ENCODE measurements at places on chromosomes 13 and 19. TPM values are rescaled to one million over a fixed set of nuclear protein-coding genes. Genes with fewer than 3 reads are reported as not detected.

The ZNF835 gene
- total RNA-seq: not detected

The NLRP4 gene
- 0.52 TPM for total RNA-seq

The MATK gene
- not detected for total RNA-seq

The ZIM2 gene
- total RNA-seq: not detected

The BCL3 gene
- 37.9 TPM for total RNA-seq

The INSL3 gene
- 0.96 TPM for total RNA-seq

The CYP2A6 gene
- total RNA-seq: 0.57 TPM

The ZNF99 gene
- total RNA-seq: not detected

The CCL25 gene
- total RNA-seq: not detected

The ZIC5 gene
- total RNA-seq: 10.3 TPM

The SLC1A6 gene
- total RNA-seq: not detected

The KLHL1 gene
- not detected for total RNA-seq

The NTN5 gene
- 3.1 TPM for total RNA-seq

The GPR12 gene
- total RNA-seq: not detected

The ZNF30 gene
- total RNA-seq: 4.1 TPM

The TSKS gene
- 0.76 TPM for total RNA-seq

The BRME1 gene
- 1.7 TPM for total RNA-seq

The MEIOSIN gene
- 2.1 TPM for total RNA-seq

The PLPP2 gene
- 128 TPM for total RNA-seq

The SPRY2 gene
- 7.2 TPM for total RNA-seq

The APOC4 gene
- not detected for total RNA-seq

The CYP4F8 gene
- total RNA-seq: not detected

The PEX11G gene
- 6.4 TPM for total RNA-seq

The CGB5 gene
- total RNA-seq: not detected

The ANGPTL4 gene
- 54.8 TPM for total RNA-seq

The KLK3 gene
- not detected for total RNA-seq

The SLAIN1 gene
- total RNA-seq: 0.34 TPM

The DZIP1 gene
- total RNA-seq: 0.17 TPM

The KCNRG gene
- total RNA-seq: 2.5 TPM

The DLEU7 gene
- not detected for total RNA-seq

The ZNF575 gene
- 1.9 TPM for total RNA-seq

The ZNF284 gene
- total RNA-seq: not detected

The SIGLEC10 gene
- not detected for total RNA-seq

The CPT1C gene
- total RNA-seq: 12.0 TPM

The LAMP1 gene
- 158 TPM for total RNA-seq

The GPATCH1 gene
- total RNA-seq: 7.8 TPM

The SYNGR4 gene
- 0.49 TPM for total RNA-seq

The ZNF562 gene
- total RNA-seq: 37.8 TPM

The LSM4 gene
- total RNA-seq: 400 TPM

The SHD gene
- 2.0 TPM for total RNA-seq

The ZNF415 gene
- total RNA-seq: not detected

The S1PR2 gene
- 6.1 TPM for total RNA-seq

The CEACAM19 gene
- total RNA-seq: 4.0 TPM

The FBXO27 gene
- total RNA-seq: 16.4 TPM

The SOX21 gene
- not detected for total RNA-seq

The ZNF571 gene
- 0.10 TPM for total RNA-seq
